ENCODE measurements at places on chromosomes 4 and X.

DNA sequence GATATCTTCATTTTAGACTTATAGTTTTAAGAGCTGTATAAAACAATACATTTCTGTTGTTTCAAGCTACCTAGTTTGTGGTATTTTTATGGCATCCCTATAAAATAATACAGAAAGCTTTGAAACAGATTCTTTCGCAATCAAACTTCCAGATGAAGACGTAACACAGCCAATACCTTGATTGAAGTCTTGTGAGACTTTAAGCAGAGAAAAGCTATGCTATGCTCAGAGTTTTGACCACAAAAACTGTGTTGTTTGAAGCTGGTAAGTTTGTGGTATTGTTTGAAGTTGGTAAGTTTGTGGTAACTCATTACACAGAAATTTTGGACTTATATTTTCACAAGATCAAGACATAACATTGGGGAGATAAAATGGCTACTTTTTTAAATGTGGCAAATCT lies 201.8 kb upstream of the UGT8 start:
- DNase-seq = no peak

GRCh38 chr4:109690690-109691410 lies 12.4 kb downstream of the CASP6 start:
- DNase-seq = no peak

GRCh38 chr4:75741027-75741426 lies 16.6 kb downstream of the USO1 start:
- no peak for DNase-seq

DNA sequence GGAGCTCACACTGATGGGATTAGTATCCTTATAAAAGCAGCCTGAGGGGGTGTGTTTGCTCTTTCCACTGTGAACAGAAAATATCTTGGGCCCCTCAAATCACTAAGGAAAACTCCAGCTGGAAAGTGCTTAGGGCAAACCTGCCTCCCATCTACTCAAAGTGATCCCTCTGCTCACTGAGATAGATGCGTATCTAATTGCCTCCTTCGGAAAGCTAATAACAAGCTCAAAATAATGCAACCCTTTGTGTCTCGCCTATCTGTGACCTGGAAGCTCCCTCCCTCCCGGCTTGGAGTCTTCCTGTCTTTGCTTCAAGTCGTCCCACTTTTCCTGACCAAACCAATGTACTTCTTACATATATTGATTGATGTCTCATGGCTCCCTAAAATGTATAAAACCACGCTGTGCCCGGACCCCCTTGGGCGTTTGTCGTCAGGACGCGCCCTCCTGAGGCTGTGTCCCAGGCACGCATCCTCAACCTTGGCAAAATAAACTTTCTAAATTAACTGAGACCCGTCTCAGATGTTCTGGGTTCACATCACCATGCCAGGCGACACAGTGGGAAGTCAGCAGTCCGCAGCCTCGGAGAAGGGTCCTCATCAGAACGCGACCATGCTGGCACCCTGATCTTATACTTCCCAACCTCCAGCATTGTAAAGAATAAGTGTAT lies 34.1 kb upstream of the SORCS2 start:
- DNase-seq = no peak

DNA sequence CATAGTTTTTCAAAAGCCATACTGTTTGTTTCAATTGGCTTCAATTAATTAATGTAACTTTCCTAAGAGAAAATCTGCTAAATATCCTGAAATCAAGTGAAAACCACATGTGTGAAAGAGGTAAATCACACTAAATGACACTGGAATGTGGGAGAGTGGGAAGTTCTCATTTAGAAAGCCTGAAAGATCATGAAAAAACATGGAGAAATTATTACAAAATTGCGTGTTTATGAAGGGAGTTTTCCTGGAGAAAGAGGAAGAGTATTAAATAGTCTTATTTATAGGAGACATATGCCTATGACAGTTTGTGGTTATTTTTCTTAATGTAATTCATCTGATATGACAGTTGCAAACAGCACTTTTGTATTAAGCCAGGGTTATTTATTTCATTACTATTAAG lies 183.7 kb downstream of the DKK2 start:
- DNase-seq = no peak

DNA sequence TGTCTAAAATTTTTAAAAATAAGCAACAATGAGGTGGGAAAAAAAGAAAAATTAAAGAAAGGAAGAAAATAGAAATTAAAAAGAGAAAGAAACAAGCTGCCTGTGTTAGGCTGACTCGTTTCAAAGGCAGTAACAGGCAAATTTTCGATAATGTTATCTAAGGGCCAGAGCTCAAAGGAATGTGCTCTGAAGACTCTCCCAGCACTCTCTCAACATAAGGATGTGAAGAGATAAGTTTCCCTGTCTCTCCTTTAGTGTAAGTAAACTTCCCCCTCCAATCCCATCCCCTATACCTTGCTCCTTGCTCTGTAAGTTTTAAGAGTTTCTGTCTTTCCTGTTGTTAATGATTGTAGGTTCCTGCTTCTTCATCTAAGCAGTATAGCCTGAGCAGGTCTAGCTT lies 172.8 kb downstream of the TEX13C start:
- no peak for DNase-seq

GRCh38 chr4:137994853-137995252 lies 247.3 kb downstream of the SLC7A11 start:
- DNase-seq = no peak

DNA sequence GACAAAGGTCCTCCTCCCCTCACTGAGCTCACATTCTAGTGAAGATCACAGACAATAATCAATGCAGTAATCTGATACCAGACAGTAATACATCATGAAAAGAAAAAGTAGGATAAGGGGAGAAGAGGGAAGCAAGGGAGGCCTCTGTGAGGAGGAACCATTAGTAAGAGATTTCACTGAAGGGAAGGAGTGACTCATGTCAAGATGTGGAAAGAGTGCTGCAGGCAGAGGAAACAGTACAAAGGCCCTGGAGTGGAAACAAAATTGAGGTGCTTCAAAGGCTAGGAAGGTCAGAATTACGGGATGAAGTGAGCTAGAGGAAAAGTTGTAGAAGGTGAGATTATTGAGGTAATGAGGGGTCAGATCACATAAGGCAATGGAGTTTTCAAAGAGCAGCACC lies 38.1 kb downstream of the LAMTOR3 start:
- no peak for DNase-seq

DNA sequence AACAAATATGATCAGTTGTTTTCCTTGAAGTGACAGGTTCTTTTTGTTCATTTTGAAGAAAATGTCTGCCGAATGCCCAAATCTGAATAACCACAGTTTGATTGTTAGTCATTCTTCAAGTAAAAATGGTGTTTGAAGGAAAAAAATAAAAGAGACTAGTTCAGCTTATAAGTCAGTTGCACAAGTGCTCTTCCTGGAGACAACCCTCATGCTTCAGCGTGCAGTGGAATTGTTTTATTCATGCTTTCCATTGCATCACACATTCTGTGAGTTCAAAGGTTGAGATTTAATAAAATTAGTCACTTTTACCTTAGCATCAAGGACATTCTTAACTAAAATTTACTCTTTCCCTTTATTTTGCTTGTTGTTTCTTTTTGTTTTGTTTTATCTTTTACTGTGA lies 404.9 kb downstream of the ZNF674 start:
- DNase-seq = no peak

- no peak for DNase-seq
Measured at GRCh38 chr4:4606321-4606720, 64.5 kb upstream of the STX18 start.

DNA sequence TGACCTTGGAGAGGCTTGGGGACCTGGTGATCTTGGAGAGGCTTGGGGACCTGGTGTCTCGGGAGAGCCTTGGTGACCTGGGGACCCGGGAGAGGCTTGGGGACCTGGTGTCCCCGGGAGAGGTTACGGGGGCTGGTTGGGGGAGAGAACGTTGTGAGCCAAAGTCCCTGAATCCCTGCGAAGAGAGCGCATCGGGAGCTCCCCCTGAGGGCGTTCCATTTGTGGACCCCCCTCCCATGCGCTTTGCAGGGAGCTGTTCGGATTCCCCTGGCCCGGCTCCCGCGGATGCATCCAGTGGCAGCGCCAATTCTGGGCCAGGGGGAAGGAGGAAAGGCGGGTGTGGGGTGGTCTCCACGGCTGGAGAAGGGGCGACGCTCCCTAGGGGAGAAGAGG lies 13.3 kb downstream of the SHOX start:
- no peak for DNase-seq

- DNase-seq = no peak
Measured at GRCh38 chr4:161188578-161188977, 975.2 kb downstream of the FSTL5 start.

DNA sequence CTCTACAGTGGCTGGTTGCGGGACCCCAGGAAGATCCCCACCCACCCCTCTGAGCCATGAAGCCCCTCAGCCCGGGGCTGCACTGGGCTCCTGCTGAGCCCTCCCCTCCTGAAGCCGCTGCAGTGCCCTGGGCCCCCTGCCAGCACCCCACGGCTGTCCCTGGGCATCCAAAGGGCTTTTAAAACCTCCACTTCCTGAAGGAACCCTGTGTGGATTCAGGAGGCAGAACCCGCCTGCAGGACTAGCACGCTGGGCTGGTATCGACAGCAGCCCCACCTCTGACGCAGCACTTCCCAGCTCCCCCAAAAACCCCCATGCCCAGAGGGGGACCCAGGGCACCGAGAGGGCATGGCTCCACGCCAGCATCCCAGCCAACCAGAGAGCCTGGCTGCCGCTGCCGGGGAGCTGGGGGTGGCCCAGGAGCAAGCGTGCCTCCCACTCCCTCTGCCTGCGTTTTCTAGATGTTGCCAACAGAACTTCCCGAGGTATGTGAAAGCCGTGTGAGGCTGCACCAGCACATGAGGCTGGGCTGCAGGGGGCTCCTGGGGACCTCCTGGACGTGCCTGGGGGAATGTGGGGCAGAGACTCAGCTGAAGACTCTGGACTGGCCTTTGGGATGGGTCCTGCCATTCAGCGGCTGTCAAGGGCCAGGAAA lies 6.3 kb downstream of the MXD4 start:
- DNase-seq = no peak

GRCh38 chr4:8558080-8558960 lies 21.9 kb upstream of the GPR78 start:
- no peak for DNase-seq

DNA sequence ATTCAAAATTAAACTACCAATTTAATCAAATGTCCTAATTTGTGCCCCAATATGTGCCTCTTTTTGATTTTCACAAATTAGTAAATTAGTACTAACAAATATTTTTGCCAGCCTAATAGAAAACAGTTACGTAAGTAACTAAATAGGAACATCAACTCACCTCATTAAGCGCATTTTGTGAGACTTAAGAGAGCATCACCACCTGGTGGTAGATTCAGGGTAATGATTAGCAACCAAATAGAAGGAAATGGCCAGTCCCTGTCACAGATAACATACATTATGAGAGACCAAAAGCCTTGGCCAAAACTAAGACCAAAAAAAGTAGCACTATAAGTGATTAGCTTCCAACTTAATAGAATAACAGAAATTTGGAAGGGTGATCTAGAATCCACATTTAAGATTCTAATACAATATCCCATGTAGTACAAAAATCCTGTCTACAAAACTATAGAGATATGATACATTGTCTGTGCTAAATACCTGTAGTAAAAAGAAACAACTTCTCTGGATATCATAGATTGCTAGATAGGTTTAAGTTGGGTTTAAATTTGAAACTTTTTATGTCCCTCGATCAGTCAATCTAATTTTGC lies 46.7 kb downstream of the C4orf46 start:
- DNase-seq = peak; percentile 38

- no peak for DNase-seq
Measured at GRCh38 chrX:148610328-148610698, 109.9 kb downstream of the AFF2 start.

GRCh38 chr4:82900066-82900410 lies 497 bp upstream of the THAP9 start:
- DNase-seq = peak; percentile 62

GRCh38 chrX:9614016-9614415 lies 149.2 kb downstream of the TBL1X start:
- DNase-seq = no peak

- DNase-seq = no peak
Measured at GRCh38 chrX:107654872-107655761, 26.8 kb downstream of the PRPS1 start.

GRCh38 chr4:55172694-55173287 lies 47.4 kb upstream of the KDR start:
- DNase-seq = peak; percentile 21

DNA sequence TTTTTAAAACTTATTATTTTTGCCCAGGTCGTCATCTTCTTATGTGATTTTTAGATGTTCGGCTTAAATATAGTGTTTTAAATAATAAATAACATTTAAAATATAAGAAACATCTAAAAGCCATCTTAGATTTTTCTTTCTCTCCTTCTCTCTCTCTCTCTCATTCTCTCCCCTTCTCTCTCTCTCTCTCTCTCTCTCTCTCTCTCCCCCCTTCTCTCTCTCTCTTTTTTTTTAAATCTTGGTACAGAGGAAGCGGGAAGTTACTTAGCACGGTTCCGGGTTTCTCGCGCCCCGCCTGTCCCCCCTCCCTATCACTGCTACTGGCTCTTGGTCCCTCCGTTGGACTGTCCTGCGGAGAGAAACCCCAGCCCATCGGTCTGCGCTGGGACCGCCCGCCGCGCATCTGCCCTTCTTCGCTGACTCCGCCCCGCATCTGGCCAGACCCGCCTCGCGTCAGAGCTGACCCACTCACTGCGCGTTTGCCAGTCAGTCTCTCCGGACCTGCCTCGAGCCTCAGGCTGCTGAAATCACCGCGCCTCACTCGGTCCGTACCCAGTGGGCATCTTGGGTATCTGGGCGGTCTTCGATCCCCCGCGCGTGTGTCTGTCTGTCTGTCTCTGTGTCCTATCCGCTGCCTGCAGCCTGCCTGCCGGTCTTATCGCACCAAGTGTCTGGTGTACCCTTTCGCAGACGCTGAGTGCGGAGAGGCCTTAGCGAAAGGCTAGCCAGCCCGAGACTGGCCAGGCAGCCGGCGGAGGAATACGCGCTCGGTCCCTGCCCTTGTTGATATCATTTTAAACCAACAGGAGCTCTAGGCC lies at the start of gene PABPC5:
PABPC5 (plus strand) TSS at position 489 of the 818 bp plus-strand sequence. CDS start 739 bp downstream, outside the sequence.
- DNase-seq = no peak

- DNase-seq = no peak
Measured at GRCh38 chr4:163165217-163166017, 1.3 kb downstream of the NAF1 start.

GRCh38 chr4:82599336-82599735 lies 37.5 kb upstream of the TMEM150C start:
- DNase-seq = no peak

DNA sequence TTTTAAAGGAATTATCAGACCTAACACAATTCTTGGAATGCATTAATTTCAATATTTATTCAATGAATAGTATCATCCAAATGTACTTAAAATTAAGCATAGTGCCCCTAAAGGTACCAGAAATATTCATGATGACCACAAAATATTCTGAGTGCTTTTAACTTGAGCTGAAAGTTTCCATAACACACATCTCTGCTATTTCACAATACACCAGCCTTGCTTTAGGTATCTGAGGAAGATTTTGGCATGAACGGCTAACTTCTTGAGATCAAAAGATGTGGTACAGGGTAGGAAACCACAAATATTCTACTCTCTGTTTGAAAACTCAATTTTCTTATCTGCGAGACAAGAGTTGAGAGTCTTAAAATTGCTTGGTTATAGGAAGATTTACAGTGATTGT lies 538.3 kb upstream of the PCDH7 start:
- no peak for DNase-seq

- DNase-seq = no peak
Measured at GRCh38 chr4:131488772-131489171, 1660.3 kb upstream of the PCDH10 start.

- DNase-seq = no peak
Measured at GRCh38 chr4:77188498-77189220, 31.7 kb downstream of the CCNG2 start.

- DNase-seq = no peak
Measured at GRCh38 chrX:87580862-87581261, 63.3 kb downstream of the KLHL4 start.

Measured in SW 1271 (cell line).